Activated CD4-positive, CD25-positive, alpha-beta regulatory T cell (primary cell): ENCODE measurements at places on chromosomes 12 and 14.

DNA sequence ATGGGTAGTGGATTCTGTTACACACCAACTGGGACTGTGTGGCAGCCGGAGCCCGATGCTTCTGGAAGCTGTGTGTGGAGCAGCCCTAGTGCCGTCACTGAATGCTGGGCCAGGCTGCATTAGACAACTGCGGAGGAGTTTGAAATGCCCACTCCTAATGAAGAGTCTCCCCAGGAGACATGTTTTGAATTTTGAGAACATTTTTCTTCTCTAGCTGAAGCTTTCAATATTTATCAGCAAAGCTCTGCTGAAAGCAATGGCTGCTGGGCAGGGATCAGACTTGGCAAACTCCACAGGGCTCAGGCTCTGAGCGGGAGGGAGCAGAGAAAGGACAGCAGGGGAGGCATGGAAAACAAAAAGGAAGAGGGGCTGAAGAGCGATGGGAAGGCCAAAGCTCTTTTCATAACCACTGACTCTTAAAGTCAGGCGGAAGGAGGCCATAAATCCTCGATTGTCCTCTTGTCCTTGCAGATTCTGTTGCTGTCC, 189.1 kb downstream of the MON2 start:
- no peak for DNase-seq

GRCh38 chr14:23430723-23431085, 4.8 kb downstream of the MYH7 start:
- no peak for DNase-seq

DNA sequence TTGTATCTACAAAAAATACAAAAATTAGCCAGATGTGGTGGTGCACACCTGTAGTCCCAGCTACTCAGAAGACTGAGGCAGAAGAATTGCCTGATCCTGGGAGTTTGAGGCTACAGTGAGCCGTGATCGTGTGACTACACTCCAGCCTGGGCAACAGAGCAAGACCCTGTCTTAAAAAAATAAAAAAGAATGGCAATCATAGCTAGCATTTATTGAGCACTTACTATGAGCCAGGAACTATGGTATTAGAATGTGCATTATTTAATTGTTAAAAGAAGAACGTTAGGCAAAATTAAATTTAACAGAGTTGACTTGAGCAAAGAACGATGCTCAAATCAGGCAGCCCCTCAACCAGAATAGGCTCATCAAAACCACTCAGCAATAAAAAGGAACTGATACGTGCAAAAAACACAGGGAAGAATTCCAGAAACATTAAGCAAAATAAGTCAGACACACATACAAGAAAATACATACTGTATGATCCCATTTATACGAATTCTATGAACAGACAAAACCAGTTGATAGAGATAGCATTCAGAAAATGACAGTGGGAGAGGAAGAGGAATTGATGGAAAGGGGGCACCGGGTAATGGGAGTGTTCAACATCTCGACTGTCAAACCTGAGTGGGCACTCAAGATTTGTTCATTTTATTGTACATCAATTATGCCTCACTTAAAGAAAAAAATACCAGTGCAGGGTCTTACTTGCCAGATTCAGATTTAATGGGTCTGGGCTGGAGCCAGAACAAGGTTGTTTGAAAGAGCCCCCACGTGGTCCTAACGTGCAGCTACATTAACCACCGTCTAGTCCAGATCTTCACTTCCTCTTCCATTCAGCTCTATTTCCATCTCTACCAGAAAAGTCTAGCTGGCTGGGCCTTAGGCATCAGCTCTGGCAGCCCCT, 8.0 kb downstream of the SCNN1A start:
- DNase-seq: no peak

DNA sequence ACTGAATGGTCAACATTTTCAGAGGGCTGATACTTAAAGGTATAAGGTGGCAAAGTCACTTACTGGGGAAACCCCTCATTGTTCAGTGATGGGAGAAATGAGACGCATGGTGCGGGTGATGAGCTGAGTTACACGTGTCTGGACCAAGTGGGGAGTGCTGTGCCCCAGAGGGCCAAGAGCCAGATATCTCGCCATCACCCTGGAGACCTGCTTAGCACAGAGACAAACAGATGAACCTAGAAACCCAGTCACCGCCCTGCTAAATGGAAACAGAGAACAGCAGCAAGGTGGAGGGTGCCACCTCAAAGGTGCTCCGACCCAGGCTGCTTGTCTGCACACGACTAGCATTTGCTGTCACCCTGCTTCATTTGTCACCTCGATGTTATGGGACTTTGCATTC, 92.4 kb downstream of the RBM19 start:
- DNase-seq: no peak
